ENCODE measurements at places on chromosomes 16 and 17.
A peak's percentile ranks its signal among the peaks of the same experiment; 100 is the strongest.

DNA sequence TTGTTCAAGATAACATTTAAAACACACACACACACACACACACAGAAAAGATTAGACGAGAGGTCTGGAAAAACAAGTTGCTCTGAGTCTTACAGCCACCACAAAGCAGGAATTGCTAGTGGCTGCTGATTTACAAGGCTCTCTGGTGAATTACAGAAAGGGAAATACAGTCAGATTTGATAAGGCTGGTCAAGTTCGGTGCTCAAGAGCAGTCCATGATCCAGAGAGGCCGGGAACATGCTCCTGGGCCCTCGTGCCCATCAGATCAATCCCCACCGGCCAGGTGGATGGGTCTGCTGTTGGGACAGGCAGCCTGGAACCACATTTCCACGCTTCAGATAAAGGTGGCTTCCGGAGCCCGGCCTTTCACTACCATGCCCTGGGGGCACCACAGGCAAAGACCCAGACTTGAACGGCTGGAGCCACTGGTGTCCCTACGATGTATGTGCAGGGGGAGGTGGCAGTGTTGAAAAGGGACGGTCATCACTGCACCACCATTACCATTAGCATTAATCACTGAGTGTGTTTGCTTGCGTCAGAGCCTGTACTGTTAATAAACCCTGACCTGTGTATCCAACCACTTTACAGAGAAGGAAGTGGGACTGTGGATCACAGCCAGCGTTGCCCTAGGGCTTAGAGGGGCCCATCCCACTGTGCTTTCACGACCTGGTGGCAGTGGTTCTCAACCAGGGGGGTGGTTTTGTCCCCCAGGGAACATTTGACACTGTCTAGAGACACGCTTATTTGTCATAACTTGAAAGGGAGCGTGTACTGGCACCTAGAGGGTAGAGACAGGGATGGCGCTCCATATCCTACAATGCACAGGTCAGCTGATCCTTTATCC is 95.1 kb downstream of the XYLT1 start:
- no peak for DNase-seq

- DNase-seq: no peak
Measured at GRCh38 chr16:83689385-83689831, 118.4 kb upstream of the HSBP1 start.

- DNase-seq: no peak
Measured at GRCh38 chr17:19718041-19718612, 1.7 kb upstream of the SLC47A2 start.

DNA sequence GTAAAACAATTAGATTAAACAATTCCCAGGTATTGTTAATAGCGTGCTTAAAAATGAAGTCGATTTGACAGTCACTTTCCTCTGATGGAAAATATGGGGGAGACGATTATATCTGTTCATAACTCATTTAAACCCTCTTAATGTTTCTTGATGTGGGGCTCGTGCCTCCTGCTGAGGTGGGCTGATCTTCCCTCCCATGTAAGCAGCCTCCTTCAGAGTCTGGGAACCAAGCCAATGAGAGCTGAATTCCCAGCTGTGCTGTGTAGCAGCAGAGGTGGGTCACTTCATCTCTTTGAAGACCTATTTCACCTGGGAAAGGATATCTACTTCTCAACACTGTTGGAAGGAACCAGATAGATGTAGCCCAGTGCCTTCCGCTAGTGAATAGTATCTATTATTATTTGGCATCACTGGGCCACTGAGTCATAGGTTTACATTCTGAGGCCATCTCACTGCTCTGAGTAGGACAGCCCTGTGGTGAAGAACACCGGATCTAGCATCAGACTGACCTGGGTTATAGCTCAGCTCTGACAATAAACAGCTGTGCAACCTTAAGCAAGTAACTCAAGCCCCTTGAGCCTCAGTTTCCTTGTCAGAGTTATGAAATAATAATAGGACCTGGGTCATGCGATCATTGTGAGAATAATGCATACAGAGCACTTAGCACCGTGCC is 85.3 kb upstream of the C16orf82 start:
- DNase-seq: no peak

GRCh38 chr16:11350519-11350918 is 5.3 kb downstream of the RMI2 start:
- DNase-seq: no peak

- no peak for DNase-seq
Measured at GRCh38 chr16:28180655-28181460, 30.9 kb downstream of the XPO6 start.

GRCh38 chr17:82028966-82029365 is 2.5 kb upstream of the RAC3 start:
- no peak for DNase-seq

DNA sequence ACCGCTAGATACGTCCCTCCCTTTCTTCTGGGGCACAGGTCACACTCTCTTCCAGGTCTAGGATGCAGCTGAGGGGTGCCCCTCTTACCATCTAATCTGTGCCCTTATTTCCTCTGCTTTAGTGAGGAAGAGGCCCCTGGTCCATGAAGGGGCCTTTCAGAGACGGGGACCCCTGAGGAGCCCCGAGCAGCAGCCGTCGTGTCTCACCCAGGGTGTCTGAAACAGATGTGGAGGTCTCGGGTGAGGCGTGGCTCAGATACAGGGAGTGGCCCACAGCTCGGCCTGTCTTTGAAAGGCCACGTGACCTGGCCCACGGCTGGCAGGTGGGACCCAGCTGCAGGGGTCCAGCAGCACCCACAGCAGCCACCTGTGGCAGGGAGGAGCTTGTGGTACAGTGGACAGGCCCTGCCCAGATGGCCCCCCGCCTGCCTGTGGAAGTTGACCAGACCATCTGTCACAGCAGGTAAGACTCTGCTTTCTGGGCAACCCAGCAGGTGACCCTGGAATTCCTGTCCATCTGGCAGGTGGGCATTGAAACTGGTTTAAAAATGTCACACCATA is 15.6 kb downstream of the SCGB1C2 start:
- no peak for DNase-seq

GRCh38 chr16:30641378-30641982 is 9.3 kb upstream of the PRR14 start:
- no peak for DNase-seq

DNA sequence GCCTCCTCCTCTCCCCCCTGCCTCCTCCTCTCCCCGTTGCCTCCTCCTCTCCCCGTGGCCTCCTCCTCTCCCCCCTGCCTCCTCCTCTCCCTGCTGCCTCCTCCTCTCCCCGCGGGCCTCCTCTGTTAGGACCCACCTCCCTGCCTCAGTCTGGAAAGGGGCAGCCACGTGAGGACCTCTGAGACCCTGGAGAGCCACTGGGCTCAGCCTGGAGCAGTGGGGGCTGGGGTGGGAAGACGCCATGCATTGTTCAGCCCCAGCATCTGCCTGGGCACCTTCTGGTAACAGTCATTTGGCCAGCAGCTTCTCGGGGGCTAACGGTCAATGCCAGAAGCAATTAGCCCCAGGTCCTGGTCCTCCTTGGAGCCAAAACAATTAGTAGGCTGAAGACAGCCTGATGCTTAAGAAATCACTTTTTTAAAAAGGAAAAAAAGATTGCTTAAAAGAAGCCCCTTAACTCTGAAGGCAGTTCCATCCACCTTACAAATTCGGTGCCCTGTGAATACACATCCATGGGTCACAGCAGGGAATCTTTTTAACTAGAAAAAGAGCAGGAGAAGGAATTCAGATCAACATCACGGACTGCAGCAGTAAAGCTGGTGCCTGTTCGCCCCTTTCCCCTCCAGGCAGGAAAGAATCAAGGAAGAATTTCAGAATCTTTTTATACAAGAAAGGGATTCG is 29.8 kb downstream of the NXN start:
- DNase-seq: no peak

DNA sequence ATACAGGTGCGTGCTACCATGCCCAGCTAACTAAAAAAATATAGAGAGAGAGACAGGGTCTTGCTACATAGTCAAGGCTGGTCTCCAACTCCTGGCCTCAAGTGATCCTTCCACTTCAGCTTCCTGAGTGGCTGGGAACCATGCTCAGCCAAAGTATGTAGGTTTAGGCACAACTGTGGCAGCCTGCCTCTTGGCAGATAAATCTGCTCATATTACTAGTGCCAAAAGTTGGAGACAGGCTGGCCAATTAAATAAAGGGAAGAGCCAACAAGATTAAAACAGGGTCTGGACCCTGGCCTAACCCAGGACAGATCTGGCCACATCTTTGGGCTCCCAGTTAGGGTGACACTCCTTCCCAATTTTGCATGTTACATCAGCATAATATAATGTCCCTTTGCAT is 151.7 kb downstream of the CBLN1 start:
- no peak for DNase-seq

GRCh38 chr16:86953631-86954391 is 363.4 kb downstream of the C16orf95 start:
- peak; percentile 58 for DNase-seq

DNA sequence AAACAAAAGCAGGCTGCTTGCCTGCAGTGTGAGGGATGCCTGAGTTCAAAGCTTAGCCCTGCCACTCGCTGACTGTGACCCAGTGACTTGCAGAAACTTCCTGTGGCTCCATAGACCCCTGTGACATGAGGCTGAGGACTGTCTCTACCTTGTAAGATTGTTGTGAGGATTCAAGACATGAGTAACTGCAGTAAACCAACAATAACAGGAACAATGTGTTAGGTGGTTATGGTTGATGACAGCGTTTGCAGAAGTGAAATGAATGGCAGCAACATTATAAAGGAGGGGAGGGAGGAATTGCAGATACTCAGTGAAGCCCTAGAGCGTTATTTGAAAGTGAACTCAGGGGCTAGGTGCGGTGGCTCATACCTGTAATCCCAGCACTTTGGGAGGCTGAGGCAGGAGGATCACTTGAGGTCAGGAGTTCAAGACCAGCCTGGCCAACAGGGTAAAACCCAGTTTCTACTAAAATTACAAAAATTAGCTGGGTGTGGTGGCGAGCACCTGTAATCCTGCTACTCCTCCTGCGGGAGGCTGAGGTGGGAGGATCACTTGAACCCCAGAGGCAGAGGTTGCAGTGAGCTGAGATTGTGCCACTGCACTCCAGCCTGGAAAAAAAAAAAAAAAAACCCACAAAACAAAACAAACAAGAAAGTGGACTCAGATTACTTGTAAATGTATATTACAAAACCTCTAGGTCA is 33.5 kb upstream of the EMP2 start:
- no peak for DNase-seq

- no peak for DNase-seq
Measured at GRCh38 chr16:20681821-20682760, 15.4 kb downstream of the ACSM1 start.

DNA sequence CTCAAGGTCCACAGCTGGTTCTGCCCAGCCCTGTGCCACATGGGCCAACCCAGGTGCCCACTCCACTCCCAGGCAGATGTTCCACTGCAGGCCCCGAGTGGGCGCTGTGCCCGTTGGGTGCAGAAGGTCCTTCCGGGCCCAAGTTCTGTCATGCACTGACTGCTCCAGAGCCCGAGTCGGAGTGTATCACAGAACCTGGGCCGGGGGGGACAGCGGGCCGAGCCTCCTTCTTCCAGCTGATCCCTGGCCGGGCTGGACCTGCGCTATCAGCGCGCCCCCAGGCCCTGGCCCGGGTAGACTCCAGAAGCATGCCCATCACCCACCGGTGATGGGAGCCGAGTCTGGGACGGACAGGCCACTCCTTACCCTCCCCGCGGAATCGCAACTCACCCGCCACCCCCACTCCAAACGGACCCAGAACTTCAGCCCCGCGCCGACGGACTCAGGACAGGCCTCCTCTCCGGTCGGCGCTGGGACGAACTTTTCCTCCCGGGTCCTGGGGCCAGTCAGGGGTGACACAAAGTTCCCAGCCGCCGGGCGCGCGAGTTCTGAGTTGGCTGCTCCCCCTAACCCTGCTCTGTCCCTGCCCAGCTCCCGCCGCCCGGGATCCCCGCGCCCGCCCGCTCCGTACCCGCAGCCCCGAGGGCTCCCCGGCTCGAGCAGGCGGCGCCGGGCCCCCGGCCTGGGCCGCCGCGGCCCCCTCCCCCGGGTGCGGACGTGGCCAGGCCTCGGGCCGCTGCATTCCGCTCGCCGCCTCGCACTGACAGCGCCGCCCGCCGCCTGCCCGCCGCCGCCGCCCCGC is at the start of gene COPZ2:
Gene COPZ2, minus strand, starts transcription at position 762 of the 802 bp plus-strand sequence. Its CDS starts 20 bp downstream, at position 742.
- DNase-seq: peak; percentile 74

- no peak for DNase-seq
Measured at GRCh38 chr16:51163894-51164566, 13.0 kb upstream of the SALL1 start.

- no peak for DNase-seq
Measured at GRCh38 chr16:57324749-57325148, 33.8 kb upstream of the CCL22 start.

DNA sequence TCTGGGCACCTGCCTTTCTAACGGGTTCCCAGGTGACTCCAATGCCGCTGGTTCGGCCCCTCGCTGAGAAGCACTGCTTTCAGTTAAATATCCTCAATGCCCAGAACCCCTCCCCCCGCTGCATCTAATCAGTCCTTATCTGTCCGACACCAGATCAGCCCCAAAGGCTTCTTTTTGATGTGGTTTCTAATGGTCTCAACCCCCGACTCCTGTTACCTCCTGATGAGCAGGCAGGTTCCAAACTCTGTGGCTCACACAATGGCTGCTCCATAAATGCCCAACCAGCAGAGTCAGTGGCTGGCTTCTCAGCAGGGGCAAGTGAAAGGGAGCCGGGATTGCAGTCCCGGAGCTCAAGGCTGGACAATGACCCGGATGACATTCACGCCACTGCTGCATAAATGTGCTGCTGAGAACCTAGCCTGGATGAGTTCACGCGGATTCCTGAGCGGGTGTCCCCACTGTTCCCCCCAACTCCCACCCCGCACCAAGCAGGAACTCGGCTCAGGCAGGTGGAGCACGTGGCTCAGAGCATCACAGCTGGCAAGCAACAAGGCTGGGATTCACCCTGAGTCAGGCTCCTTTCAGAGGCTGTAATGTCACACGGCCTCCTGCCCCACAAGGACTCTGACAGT is 1.0 kb upstream of the SLC38A8 start:
- DNase-seq: no peak

GRCh38 chr16:588639-588888 is 1.3 kb upstream of the RAB40C start:
- no peak for DNase-seq

GRCh38 chr16:85729452-85730185 is 21.3 kb downstream of the C16orf74 start:
- DNase-seq: no peak

- no peak for DNase-seq
Measured at GRCh38 chr17:72208832-72209231, 88.0 kb downstream of the SOX9 start.

GRCh38 chr17:35717475-35717874 is 14.0 kb upstream of the RASL10B start:
- DNase-seq: no peak

DNA sequence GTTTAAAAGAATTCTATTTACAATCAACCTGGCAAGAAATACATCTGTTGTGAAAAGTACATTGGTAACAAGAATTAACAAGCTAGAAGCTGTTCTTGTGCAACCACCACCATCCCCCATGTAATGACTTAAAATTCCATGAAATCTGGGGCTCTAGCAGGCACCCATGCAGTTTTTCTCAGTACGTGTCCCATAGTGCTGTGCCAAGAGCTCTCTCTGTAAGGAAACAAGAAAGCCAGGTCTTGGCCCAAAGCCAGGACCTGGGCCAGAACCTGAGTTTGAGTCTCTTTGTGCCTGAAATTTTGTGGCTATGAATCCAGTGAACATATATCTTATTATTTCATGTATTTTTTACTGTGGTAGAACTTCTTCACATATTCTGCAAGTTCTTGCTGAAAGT is 46.6 kb downstream of the NUP93 start:
- no peak for DNase-seq

All from right kidney (tissue), 9 donors.